ENCODE measurements at places on chromosomes 5 and 9.

DNA sequence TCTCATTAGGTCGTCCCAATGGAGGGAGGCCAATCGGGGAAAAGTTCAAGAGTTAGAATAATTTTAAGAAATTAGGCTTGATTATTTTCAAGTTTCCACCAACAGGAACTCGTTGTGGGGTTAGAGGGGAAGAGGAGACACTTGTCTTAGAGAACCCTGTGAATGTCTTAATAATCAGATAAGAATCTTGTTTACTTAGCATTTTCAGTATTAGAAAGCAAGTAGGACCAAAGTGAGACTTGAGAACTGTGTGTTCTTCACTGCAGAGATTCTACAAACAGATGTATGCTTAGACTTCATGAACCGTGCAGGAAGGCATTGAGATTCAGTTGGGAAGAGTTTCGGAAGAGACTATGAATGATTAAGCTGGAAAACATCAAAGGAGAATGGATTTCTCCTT, 69.0 kb upstream of the HMHB1 start:
- DNase-seq: no peak

DNA sequence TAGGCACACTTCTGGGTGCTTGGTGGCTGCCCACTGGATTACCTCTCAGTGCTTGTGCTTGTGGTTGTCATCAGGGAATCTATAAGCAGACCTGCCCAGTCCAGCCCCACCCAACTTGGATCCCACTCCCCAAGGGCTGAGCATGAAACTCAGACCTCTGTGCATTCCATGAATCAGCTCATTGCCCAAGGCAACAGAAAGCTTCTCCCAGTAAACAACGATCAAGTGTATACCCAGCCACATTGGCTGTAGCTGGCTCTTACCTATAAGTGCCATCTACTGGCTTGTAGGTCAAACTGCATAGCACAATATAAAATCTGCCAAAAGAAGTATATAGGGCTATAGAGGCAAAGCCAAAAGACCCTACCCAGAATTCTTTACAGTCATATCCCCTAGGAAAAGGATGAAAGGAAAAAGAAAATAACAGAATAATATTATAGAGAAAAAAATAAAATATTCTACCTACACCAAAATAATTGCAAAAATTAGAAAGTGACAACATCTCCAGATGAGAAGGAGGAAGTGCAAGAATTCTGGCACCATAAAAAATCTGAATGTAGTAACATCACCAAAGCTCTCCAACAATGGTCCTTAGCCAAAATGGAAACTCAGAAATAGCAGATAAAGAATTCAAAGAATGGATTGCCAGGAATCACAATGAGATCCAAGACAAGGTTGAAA, 321.0 kb upstream of the TRPC7 start:
- DNase-seq: no peak

DNA sequence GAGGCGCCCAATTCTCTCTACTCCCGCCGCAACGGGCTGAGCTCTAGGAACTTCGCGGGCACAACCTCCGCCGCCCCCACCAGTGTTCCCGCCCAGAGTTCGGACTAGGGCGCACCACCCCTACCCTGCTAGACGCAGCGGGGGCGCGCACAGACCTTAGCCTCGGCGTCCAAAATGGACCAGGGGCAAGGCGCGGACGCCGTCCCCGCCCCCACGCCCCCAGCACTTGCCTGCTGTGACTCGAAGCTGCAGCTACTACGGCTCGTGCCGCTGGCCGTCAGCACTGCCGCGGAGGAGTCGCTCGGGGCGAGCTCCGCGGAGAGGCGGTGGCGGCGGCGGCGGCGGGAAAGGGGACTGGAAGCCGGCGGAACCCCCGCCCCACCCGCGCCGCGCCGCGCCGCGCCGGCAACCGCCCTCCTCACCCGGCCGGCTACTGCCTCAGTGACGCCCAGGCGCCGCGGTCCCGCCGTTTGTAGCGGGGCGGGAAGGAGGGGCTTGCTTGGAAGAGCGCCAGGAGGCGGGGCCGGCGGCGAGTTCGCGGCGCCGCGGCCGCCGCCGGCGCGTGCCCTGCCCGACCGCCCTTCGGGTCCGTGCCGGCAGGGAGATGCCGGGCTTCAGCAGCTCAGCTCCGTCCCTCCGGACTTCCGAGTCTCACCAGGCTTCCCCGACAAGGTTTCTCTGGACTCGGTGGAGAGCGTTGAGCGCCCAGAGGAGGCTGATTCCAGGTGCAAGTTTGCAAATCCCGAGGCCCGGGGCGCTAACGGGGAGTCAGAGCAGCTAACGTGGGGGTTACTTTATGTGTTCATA, 4.5 kb downstream of the ELAVL2 start:
- peak; percentile 32 for DNase-seq

GRCh38 chr9:98310752-98311392, 55.4 kb upstream of the TBC1D2 start:
- no peak for DNase-seq

Data from posterior cingulate gyrus (tissue), 11 donors.